ENCODE measurements at places on chromosomes 1 and 21.

DNA sequence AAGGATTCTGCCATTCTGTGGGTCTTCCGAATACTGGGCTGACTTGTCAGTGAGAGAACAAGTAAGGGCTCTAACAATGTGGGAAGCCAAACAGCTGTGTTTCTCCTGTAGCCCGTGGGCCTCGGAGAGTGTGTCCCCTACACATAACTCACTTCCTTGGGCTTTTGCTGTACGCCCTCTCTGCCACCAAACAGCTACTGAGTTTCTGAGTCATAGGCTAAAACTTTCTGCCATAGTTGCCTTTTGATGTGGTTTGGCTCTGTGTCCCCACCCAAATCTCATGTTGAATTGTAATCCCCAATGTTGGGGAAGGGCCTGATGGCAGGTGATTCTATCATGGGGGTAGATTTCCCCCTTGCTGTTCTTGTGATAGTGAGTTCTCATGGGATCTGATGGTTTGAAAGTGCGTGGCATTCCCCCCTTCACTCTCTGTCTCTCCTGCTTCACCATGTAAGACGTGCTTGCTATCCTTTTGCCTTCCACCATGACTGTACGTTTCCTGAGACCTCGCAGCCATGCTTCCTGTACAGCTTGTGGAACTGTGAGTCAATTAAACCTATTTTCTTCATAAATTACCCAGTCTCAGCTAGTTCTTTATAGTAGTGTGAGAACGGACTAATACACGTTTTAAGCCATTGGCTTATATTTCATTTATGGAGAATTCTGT, 194.8 kb upstream of the HMCN1 start:
- DNase-seq, result no peak

GRCh38 chr21:44072111-44072510, 35.1 kb upstream of the PWP2 start:
- no peak for DNase-seq

GRCh38 chr1:19445417-19446342, 39.7 kb downstream of the CAPZB start:
- DNase-seq, result no peak

GRCh38 chr1:217389895-217390294, 241.0 kb downstream of the GPATCH2 start:
- no peak for DNase-seq

- DNase-seq, result no peak
Measured at GRCh38 chr1:18266391-18266790, 158.8 kb downstream of the IGSF21 start.

GRCh38 chr1:51219022-51219421, 17.1 kb upstream of the RNF11 start:
- DNase-seq, result no peak

GRCh38 chr1:230639714-230640209, 2.5 kb upstream of the COG2 start:
- DNase-seq, result no peak

DNA sequence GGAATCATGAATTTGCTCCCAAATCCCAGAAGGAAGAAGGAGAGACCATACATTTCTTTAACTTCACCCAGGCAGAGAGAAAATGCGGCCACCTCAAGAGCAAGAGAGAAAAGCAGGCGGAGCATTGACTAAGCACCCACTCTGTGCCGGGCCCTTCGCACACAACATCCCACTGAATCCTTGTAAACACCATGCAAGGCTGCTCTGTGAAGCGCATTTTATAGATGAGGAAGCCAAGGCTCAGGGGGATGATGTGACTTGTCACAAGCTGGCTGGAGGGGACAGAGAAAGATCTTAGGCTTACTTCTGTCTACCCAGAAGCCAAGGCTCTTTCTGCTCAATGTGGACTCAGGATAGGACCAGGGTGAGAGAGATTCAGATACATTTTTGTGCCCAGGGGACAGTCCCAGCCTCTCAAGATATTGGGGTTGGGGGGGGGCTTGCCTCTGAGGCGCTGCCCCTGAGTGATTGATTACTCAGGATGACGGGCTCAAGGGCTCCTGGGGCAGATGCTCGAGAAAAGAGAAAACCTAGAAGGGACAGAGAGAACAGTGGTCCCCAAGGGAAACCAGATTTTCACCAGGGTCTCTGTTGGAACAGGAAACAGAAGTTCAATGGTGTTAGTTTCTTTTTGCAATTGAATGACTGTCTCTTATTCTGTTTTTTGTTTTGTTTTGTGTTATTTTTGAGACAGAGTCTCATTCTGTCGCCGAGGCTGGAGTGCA, 19.5 kb downstream of the PADI2 start:
- no peak for DNase-seq

DNA sequence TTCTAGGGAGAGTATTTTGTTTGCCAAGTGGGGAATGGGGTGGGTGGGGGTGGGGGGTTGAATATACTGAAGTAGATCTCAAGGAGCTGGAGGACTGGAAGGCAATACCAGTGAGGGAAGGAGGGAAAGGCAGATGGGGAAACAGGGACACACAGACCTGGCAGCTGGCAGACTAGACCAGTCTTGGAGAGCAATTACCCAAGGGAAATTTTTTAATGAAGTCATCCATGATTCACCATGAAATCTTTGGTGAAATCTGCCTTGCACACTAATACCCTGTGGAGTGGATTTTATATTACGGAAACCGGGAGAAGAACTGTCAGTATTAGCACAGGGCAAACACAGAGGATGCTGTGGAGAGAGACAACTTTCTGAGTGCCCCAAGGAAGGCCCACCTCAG, 29.7 kb upstream of the MARK1 start:
- DNase-seq, result no peak

DNA sequence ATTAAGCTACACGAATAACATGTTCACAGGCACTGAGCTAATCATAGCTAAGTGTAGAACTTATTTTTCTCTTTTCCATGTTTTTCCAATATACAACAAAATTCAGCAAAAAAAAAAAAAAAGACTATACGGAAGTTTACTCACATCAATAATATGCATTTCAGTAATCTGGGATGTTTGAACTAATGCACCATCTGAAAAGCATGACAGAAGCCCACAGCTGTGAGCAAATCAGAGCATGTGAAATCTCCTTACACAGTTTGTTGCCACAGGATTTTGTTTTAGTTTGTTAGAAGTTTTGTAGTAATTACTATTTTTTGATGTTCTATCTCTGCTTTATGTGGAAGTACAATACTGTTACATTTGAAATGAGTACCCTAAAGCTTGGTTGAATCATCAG, 1051.7 kb downstream of the TTLL7 start:
- no peak for DNase-seq

- no peak for DNase-seq
Measured at GRCh38 chr1:243315455-243315854, 59.6 kb downstream of the SDCCAG8 start.

DNA sequence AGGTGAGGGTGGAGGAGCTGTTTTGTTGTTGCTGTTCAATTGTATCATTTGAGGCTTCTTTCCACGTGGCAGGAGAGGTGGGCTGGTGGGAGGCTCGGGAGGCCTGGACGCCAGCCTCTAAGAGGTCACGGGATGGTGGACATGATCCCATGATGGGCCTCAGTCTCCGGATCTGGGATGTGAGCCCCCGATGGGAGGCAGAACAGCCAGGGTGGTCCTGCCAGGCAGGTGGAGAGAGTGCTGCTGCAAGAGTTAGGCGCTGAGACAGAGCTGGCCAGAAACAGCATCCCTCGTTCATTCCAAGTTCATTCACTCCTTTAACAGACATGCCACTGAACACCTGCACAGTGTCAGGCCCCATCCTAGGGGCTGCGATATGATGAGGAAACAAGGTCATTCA, 41.1 kb upstream of the POU3F1 start:
- no peak for DNase-seq

DNA sequence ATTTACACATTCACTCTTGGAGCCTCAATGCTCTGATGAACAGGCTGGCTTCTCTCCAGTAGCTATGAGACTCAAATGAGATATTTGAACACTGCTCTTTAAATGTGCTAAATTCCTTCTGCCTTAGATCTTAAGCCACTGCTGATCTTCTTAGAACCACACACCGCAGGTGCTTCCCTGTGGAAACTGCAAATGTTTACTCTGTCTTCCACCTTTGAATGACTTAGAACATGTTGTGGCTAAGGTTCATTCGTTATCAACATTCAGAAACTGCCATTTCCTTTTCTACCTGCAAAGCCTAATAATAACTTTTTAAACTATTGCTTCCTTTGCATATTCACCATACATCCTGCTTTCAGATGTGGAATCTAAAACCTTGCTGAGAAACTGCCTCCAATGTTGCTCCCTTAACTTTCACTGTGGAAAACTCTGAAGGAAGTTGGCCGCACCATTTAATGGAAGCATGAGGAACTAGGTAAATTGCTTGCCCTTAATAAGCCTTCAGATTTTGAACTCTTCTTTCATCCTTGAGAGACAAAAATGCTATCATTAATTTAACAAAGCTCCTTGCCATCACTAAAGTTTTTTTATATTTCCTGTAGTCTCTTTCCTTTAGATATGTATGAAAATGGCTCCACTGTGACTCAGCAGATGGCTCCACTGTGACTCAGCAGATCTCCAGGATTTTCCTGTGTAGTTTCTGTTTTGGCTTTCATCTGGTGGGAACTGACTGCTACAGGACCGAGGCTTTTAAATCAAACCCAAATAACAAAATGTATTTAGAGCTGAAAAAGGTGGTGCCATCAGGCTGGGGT, 143.8 kb downstream of the TNFSF18 start:
- DNase-seq, result no peak

GRCh38 chr1:75614399-75614756, 3.5 kb upstream of the SLC44A5 start:
- no peak for DNase-seq

DNA sequence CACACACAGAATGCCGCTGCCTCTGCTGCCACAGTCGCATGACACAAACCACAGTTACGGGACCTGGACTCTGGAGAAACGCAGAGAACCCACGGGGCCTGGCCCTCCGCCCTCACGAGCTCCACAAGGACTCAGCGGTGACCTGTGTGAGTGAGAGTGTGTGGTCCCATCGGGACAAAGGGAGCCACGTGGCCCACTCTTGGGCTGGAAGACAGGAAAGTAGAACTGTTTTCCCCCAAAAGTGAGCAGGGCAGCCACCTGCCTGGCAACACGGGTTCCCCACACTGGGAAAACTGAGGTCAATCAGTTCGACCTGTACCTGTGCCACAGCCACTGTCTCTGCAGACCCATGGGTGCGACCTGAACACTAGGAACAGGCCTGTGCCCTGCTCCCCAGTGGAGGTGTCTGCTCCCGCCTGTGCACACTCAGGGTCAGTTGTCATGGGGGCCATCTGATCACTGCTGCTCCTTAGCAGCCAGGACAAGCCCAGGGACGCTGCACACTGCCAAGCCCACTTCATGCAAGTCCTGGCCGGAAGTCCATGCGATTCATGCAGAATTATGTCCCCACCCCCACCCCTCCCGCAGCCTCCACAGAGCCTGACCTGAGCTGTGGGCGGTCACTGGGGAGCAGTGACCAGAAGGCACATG, 54.4 kb upstream of the ADARB1 start:
- DNase-seq, result no peak

DNA sequence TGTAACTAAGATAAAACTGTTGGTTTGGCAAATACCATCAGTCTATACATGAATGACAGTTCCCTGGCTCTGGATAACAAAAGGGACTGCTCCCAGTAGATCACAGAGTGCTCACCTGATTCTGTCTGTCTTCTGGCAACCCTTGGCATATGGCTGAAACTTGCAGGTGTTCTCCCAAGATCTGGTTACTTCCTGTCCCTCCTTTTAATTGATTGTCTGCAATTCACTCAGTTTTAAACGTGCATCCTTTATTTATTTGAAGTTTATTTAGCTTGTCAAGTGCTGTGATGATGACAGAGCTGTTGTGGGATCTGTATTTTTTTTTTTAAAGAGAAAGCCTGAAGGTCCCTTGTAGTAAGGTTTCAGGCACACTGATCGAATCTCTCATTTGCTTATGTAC, 3.4 kb downstream of the KCNA3 start:
- DNase-seq, result no peak

DNA sequence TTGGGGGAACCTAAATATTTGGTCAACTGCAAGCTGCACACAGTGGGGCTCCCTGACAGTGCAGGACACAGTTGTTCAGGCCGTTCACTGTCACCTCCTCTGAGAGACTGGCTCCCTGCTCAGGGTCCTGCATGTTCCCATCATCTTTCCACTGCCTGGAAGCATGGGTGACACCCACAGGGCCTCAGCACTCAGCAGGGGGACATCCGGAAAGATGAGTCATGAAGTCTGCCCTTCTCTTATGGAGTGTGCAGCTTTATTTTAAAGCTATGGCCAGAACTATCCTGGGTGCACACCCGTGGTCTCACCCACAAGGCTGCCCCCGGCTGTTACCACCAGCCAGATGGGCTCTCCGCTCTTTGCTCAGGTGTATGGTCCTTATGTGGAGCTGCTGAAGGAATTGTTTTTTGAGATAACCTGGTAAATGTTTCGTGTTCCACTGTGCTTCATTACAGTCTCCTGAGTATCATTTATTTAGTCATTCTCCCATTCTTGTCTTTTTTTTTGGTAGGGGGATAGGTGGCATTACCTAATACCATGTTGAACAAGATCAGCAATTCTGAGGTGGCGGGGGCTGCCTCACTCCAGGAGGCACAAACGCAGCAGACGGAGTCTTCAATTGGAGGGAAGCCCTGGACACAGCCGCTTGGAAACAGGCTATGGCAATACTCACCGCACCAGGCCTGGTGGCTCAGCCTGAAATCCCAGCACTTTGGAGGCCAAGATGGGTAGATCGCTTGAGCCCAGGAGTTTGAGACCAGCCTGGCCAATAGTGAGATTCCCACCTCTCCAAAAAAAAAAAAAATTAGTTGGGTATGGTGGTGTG, 14.3 kb downstream of the TRIM11 start:
- no peak for DNase-seq

GRCh38 chr1:20320704-20321103, 30.0 kb downstream of the VWA5B1 start:
- DNase-seq, result no peak

GRCh38 chr1:36419569-36419968, 21.9 kb upstream of the LSM10 start:
- no peak for DNase-seq

GRCh38 chr1:54375712-54376429, 30.3 kb downstream of the SSBP3 start:
- no peak for DNase-seq

DNA sequence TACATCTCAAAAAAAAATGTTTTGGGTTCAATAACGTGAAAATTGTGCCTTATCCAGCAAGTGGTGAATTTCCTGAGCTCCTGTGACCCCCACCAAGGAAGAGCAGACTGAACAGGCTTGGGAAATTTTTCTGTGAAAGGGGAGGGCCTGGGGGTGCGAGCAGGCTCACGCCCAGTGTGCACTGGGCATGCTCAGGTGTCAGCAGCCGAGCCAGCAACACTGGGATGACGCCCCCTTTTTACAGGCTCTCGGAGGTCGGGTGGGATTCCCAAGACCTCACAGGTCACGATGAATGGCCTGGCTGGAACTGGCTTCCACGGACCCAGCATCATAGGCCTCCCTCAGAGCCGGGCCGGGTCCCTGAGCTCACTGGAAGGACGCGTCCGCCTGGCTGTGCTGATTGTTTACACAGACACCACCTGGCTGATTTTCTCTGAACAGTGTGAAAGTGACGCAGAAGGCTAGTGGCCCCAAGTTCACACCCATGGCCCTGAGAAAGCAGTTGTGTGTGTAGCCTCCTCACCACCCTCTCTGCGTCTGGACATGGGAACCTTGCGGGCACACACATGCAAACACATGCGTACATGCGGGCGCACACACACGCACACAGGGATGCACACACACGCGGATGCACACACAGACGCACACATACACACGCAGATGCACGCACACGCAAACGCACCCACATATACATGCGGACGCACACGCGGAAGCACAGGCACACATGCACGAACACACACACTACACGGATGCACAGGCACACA, 9.2 kb downstream of the CSTB start:
- DNase-seq, result no peak

Measured in activated T-helper 2 cell treated with anti-CD3 and anti-CD28 coated beads, Interferon-gamma antibody, Interleukin-2, Interleukin-4, amounts not matched to agents 10 μg/mL and 5 μg/mL and 100 μg/mL, durations not matched to agents 14 hours and 24 hours and 36 hours (primary cell).